ENCODE measurements at places on chromosomes 3 and 15.

GRCh38 chr3:112390783-112391641 is 58.1 kb downstream of the CD200 start:
- no peak for DNase-seq

DNA sequence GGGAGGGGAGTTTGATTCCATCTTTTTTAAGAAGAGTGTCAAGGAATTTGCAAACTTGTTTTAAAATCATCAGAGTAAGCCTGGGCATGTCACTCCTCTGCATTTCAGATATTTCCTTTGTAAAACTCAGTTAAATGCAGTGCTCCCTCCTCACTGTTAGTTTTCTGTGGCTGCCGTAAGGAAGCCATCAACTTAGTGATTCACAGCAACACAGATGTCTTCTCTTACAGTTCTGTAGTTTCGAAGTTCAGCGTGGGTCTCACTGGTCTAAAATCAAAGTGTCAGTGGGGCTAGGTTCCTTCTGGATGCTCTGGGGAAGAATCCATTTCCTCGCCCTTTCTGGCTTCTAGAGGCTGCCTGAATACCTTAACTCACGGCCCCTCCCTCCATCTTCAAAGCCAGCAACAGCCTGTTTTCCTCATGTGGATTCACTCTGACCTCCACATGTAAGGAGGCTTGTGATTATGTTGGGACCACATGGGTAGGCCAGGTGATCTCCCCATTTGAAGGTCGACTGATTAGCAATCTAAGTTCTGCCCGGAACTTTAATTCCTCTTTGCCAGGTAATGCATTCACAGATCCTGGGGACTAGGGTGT is 12.4 kb downstream of the ISG20 start:
- no peak for DNase-seq

- no peak for DNase-seq
Observed at GRCh38 chr3:46085421-46086082, 58.3 kb upstream of the XCR1 start.

GRCh38 chr3:87090631-87091030 is 99.7 kb upstream of the VGLL3 start:
- no peak for DNase-seq

- DNase-seq: no peak
Observed at GRCh38 chr3:22982981-22983587, 220.0 kb upstream of the UBE2E2 start.

- DNase-seq: no peak
Observed at GRCh38 chr3:193997228-193998122, 138.5 kb upstream of the HES1 start.

DNA sequence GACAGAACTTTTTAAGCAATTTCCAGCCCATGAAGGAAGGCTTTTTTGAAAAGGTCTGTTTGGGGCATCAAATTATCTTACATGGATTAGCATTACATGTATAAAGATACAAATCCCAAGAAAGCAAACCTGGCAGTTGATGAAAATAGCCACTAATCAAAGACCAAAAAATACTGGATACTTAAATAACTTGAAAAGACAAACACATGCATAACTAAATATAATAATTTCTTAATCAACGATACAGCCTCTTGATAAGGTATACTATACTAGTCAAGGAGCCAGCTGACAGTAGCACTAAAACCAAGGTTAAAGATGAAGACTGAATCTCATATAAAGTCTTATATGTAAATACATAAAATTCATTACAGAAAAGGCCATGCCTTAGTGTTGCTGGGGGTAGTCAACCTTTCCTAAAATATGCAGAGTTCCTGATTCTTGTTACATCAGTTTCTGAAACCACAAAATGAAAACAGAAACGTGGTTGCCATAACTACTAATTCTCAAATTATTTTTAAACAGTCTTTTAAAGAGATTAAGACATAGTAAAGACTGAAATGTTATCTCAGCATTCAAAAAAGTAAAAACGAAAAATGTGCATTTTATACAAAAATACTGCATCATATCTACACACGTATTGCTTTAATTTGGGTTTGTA is 2.0 kb downstream of the ANKRD28 start:
- DNase-seq: no peak

DNA sequence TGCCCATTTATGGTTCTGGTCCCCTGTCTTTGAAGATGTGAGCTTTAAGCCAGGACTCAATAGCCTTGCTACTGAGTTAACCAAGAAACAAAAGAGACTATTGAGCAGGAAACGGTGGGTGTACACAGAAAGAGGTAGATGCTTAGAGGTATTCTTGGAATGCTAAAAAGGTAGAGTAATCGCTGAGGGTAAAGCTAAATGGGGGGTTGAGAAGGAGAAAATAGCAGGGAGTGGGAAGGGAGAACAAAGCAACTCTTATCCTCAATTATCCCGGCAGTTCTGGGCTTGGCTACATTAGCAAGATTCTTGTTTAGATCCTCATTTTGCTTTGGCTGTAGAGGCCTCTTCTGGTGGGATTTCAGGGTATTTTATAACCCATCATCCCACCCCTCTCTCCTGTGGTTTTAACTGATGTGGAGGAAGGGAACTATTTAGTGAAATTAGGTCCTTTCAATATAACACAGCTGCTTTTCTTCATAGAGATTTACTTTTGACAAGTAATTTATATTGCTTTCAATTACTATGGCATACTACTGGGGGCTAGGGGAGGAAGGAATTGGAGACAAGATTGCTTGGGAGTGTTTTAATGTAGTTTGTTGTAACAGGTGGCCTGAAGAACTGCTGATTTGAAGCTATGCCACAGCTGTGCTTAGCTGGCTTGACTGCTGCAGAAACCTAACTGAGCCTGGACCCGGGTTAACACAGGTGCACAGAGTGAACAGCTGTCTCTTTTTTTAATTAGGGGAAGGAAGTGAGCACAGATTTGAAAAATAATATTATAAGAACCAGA is 234.3 kb upstream of the CCDC54 start:
- DNase-seq: no peak

DNA sequence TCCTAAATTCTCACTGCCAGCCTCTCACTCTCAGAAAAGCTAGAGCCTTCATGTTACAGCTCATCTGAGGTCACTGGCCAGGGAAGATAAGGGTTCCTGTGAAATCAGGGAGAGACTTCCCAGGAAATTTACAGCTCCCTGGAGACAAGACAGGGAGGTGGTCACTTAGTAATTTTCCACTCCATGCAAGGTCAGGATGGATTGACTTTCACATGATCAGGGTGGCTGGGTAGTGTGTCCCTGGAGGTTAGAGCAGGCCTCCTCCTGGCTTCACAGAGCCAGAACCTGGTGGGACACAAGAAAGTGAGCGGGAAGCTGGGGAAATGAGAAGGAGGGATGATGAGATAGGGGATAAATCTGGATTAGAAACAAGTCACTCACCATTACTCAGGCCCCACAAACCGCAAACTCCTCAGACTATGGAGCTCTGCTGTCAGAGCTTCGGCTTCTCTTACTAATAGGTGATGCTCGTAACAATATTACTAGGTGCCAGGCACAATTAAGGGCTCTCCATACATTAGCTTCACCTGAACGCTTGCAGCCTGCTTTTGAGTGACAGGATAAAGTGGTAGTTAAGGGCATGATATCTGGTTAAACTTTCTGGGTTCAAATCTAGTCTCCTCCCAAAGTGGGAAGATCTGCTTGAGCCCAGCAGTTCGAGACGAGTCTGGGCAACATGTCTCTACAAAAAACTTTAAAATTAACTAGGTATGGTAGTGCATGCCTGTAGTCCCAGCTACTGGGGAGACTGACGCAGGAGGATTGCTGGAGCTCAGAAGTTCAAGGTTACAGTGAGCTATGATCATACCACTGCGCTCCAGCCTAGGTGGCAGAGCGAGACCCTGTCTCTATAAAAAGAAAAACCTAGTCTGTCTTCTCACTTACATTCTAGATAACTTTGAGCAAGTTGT is 24.9 kb downstream of the DUOX2 start:
- no peak for DNase-seq

- no peak for DNase-seq
Observed at GRCh38 chr3:32450992-32451659, 51.5 kb downstream of the CMTM6 start.

DNA sequence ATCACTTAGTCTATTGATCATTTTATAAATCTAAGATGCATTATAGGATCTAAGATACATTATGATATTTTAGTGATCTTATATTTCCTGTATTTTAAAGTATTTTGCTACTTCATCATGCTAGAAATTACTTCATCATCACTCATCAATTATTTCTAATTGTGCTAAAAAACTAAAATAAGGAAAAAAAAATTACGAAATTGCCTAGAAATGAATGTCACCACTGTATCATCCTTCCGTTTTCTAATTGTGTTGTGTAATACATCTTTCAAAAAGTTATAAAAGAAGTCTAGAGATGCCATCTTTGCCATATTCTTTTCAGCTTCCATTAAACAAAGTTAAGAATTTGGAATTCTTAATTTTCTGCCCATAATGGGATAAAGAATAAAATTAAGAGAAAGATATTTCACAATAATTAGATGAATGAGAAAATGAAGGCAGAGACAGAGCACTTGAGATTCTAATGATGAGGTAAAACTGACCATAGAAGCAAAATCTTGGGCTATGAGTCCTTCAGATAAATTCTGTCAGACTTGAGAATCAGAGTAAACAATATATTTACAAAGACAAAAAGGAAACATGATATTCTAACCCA is 48.8 kb downstream of the ALDH1A2 start:
- no peak for DNase-seq

DNA sequence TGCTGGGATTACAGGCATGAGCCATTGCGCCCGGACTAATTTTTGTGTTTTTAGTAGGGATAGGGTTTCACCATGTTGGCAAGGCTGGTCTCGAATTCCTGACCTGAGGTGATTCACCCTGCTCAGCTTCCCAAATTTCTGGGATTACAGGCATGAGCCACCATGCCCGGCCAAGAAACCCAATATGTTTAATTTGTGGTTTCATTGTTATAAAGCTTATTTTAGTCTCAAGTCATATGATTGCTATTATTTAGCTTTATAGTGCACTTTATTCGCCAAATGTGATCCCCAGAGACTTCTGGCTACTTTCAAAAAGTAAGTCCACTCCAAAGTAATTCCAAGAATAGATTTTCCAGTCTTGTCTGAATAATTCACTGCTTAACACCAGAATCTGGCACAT is 19.3 kb upstream of the SLC4A7 start:
- DNase-seq: no peak

- DNase-seq: no peak
Observed at GRCh38 chr3:40915346-40915865, 283.9 kb upstream of the CTNNB1 start.

DNA sequence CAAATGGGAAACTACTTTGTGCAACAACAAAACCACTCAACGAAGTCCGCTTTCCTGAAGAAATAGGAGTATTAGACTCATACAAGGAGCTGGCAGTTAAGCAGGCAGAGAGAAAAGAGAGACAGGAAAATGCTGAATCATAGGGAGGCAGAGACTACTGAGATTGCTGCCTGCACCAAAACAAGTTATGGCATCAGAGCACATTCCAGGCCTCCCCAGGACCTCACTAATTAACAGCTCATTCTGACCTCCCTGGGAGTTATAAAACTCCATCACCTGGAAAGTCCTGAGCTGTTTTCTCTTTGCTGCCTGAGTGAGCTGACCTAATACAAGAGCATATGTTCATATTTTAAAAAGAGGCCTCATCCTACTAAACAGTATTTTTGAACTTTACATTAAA is 741.0 kb downstream of the MCTP2 start:
- DNase-seq: no peak

DNA sequence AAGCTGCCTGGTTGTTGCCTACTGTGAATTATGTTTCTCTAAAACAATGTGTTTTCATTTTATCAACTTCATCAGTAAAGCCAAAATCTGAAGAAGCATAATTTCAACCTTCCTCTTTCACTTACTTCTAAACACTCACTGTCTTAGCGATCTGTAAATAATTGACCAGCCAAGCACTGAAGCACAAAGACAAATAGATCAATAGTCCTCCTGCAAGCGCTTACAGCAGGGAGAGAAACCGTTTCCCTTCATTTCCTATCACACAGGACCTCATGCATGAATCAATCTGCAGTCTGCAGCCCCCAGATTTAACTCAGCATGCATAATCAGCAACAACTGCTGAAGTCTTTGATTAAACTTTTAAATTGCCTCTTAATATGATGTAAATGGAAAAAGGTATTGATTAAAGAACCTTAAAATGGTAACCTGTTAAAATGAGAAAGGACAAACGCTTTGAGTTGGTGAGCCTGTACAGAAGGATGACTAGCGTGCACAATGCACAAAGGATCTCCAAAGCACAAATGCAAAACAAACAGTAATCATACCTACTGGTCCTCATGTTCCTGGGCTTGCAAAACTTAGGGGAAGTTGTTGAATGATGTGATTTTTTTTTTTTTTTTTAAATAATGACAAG is 370.2 kb upstream of the ZNF385D start:
- DNase-seq: no peak

- no peak for DNase-seq
Observed at GRCh38 chr15:89377024-89377841, 42.6 kb upstream of the POLG start.

- no peak for DNase-seq
Observed at GRCh38 chr3:76203578-76203977, 418.2 kb upstream of the ZNF717 start.

- no peak for DNase-seq
Observed at GRCh38 chr3:62538691-62539356, 165.5 kb upstream of the FEZF2 start.

DNA sequence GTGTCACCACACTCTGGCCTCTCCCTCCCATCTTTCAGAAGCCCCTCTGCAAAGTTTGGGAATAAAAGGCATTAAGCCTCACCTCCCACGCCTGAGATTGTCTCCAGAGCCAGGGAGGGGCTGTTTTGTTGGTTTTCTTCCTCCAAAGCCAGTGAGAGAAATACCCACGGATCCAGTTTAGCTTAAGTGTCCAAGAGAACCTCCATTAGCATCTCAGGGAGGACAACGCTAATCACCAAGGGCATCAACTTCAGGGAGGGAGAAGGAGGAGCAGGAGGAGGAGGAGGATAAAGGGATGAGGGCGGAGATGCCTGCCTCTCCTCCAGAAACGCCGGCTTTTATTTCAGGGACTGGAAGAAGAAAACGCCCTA is 101.6 kb downstream of the SRGAP3 start:
- no peak for DNase-seq

- no peak for DNase-seq
Observed at GRCh38 chr3:58688574-58688973, 22.0 kb upstream of the FAM3D start.

DNA sequence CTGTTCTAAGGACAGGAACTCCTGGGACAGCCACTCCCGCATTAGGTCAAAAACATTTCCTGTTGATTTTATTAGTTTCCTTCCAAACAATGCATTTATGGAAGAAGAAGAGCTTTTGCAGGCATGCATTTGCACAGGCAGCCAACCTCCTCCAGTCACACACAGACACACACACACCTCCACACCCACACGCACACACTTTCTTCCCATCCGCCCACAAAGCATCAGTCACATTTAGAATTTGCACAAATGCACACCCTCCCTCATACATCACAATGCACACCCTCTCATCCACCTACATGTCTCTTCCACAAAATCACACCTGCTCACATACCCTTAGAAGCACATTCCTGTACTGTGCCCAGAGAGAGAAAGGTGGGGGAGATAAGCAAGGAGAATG is 4.1 kb upstream of the TYRO3 start:
- DNase-seq: no peak

GRCh38 chr15:52278636-52279367 is 16.8 kb downstream of the MYO5C start:
- no peak for DNase-seq

- DNase-seq: no peak
Observed at GRCh38 chr3:39779511-39780230, 29.7 kb upstream of the MYRIP start.

Measured in GM13977 (cell line).